Activated CD8-positive, alpha-beta T cell treated with anti-CD3 and anti-CD28 coated beads, Interleukin-2, amount 10 ng/mL, durations not matched to agents 7 days and 5 days (primary cell): ENCODE measurements at places on chromosomes 12 and 14. TPM values are rescaled to one million over a fixed set of nuclear protein-coding genes. Genes with fewer than 3 reads are reported as not detected.

- DNase-seq, result no peak
Measured at GRCh38 chr14:103869406-103870143, 22.2 kb upstream of the PPP1R13B start.

Gene OVCH1
- total RNA-seq, result not detected

- DNase-seq, result peak; percentile 75
Measured at GRCh38 chr12:57456145-57456700, 1.1 kb downstream of the INHBE start.

DNA sequence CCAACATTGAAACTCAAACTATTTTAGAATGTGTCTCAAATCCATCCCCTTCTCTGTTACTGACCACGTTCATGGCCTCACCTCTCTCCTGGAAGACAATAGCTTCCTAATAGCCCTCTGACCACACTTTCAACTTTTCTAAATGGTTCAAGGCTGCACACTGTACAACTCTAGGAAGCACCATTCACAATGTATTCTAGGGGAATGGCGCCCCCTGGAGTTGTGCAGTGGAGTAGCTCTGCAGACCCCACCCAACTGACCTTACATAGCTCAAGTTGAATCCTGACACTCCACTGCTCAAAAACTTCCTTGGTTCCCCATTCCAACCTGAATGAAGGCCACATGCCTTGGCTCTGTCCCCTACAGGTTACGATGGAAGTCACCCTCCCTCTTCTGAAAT is 77.6 kb downstream of the GAS2L3 start:
- DNase-seq, result no peak

DNA sequence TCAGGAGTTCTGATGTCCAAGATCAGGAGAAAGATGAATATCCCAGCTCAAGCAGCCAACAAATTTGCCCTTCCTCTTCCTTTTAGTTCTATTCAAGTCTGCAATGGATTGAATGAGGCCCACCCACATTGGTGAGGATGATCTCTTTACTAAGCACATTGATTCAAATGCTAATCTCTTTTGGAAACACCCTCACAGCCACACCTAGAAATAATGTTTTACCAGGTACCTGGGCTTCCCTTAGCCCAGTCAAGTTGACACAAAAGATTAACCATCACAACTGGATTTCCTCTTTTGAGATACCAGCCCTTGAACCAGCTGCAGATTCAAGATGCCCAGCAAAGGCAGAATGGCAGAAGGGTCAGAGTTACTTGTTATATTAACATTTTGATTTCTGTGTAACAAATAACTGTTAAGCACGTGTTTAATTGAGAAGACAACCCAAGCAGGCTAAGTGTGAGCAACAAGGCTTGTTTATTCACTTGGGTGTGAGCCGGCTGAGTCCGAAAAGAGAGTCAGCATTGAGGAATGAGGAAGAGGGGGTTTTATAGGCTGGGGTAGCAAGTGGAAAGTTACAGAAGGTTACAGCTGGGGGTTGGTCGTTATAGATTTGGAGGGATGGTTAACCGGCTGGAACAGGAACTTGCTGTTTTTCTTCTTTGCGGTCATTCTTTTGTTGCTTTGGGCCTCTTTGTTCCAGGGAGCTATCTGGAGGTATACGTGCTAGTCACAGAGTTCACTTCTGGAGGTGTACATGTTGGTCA is 180.3 kb downstream of the EMP1 start:
- DNase-seq, result no peak

- peak; percentile 29 for DNase-seq
Measured at GRCh38 chr12:131046813-131047788, 93.4 kb downstream of the ADGRD1 start.

DNA sequence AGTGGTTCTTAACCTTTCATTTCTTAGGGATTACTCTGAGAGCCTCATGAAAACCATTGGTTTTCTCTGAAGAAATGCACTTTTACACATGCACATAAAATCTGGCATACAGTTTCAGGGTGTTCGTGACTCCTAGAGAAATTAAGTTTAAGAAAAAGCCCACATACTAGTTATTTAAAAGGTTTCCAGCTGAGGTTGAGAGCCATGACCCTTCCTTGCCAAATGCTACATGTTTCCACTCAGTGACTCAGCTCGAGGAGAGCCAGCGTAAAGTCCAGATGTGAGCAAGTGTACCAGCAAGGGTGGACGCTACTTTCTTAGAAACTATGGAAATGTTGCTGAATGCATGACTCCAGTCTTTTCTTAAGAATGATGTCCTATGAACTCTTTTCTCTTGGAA is 42.7 kb upstream of the FLRT2 start:
- DNase-seq, result no peak

- no peak for DNase-seq
Measured at GRCh38 chr12:116213885-116214527, 63.5 kb downstream of the MED13L start.
